ENCODE measurements at places on chromosomes 6 and 20.

DNA sequence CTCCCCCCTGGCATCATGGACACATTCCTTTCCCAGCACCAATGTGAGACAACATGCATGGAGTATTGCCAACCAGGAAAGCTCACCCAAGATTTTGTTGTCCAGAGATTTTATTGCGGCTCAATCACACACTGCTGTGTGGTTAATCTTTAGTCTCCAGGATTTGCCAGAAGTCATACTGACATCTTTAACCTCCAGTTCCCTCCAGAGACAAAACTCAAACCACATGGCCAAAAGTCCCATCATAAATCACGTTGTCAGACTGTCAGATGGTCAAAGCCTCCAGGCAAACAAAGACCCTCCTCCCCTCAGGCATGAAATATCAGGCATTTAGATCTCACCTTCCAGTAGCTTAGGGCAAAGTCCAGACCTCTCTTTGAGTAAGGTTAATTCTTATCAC lies 97.3 kb upstream of the OPRM1 start:
- no peak for DNase-seq

DNA sequence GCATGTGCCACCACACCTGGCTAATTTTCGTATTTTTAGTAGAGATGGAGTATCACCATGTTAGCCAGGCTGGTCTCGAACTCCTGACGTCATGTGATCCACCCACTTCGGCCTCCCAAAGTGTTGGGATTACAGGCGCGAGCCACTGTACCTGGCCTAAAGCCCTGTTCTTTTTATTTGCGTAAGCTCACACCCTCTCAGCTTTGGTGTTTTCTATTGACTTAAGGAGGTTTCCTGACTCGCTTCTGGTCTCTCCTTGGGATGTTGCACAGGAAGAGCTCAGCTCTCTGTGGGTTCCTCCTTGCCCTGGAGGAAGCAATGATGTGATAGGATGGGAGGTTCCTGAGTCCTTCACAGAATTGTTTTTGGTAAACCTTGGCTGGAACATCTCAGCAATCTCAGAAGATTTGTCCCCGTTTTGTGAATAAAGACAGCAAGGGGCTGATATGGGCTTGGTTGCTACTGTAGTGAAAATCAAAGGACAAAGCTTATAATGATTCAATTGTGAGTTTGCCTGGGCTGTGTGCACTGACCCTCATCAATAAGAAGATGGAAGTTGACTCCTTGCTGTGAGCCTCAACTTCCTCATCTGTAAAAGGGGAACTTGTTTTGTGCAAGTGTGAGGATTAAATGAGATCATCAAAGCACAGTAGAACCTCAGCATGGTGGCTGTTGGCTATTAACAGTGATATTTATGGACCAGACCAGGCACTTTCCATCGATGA lies 27.0 kb downstream of the TOX2 start:
- DNase-seq: peak; percentile 92

DNA sequence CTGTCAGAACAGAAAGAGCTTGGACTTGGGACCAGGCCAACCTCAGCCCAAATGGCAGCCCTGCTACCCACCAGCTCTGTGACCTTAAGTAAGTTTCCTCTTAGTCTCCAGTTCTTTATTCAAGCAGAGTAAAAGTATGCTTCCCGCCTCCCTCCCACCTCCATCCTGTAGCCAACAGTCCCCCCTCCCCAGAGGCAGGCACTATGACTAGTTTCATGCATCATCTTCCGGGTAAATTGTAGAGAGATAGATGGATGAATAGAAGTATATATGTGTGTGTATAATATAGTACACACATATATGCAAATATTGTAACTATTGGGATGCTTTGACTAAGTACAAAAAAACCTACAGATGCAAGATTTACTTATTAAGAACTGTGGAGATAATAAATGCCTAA lies 39.5 kb upstream of the B4GALT5 start:
- DNase-seq: no peak

- DNase-seq: no peak
Measured at GRCh38 chr6:133705066-133705465, 183.8 kb upstream of the TCF21 start.

DNA sequence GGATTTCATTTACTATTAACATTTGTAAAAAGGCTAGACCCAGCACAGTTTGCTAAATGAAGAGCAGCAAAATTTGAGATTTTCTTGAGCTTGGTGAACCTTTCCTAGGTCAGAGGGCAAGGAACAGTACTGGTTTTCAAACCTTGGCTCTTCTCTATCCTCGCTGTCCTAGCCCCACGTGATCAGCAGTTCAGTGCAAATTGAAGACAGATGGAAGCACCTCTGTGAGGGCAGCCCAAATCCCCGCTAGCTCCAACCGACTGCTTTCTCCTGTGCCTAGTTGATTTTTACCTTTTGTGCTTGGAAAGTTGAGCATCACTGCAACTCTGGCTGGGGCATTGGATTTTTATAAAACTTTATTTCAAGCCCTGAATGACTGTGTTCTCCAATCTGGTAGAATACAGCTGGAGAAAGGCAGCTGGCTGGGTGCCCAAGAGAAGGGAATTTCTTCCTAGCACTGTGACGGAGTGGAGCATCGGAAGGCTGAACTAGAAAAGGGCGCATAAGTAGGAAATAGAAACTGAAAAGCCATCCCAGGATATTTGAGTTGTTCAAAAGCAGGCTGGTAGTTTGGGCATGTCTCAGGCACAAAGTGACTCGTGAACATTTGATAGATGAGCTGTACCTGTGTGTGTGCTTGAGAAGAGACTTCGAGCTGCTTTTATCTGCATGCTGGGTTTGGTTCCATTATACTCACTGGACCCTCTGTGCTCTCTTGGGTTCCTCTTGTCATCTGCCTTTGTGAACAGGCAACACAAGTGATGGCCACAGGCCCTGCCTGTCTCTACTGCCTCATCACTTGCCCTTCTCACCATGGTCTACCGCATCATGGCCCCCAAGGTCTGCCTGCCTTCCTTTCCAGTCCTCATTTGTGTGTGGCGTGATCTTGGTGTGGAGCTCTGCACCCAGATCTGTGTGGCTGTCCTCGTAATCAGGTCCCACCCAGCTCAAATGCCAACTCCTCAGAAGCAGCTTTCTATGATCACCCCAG lies 2.3 kb downstream of the RNF114 start:
- no peak for DNase-seq

GRCh38 chr6:82142524-82142923 lies 105.0 kb downstream of the IBTK start:
- DNase-seq: no peak

- no peak for DNase-seq
Measured at GRCh38 chr6:22064558-22064957, 232.3 kb downstream of the PRL start.

DNA sequence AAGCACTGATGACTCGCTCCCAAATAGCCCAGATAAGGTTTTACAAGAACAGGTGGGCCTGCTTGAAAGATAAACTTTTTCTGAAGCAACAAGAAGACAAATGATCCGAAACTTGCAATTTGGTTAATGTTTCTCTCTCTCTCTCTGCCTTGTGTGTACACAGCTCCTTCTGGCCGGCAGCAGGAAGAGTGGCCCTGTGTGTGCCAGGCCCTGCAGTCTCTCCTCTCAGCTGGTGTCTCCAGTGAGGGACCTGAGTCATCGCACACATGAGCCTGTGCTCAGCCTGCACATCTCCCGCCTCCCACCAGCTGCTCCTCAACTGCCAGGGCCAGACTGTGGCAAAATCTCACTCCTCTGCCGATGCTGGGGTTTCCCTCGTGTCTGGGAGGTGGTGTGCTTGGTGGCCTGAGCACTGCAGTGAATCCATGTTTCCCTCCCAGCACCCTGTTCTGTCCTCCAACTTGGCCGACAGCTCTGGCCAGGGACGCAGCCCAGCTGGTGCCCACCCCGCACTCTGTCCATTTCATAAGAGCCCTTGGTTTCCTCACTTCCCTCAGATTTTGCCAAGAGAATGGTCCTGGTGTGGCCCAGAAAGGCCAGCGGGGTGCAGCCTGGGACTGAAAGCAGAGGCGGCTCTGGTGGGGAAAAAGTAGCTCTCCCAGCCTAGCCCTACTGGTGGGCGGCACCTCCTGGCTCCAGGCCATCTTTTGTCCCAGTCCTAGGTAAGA lies 49.4 kb downstream of the ERMARD start:
- peak; percentile 84 for DNase-seq

GRCh38 chr6:126127659-126128058 lies 141.3 kb downstream of the TRMT11 start:
- peak; percentile 15 for DNase-seq

- DNase-seq: peak; percentile 50
Measured at GRCh38 chr20:50510706-50511542, 741 bp downstream of the PTPN1 start.

GRCh38 chr20:50126662-50127061 lies 13.7 kb upstream of the UBE2V1 start:
- DNase-seq: no peak

DNA sequence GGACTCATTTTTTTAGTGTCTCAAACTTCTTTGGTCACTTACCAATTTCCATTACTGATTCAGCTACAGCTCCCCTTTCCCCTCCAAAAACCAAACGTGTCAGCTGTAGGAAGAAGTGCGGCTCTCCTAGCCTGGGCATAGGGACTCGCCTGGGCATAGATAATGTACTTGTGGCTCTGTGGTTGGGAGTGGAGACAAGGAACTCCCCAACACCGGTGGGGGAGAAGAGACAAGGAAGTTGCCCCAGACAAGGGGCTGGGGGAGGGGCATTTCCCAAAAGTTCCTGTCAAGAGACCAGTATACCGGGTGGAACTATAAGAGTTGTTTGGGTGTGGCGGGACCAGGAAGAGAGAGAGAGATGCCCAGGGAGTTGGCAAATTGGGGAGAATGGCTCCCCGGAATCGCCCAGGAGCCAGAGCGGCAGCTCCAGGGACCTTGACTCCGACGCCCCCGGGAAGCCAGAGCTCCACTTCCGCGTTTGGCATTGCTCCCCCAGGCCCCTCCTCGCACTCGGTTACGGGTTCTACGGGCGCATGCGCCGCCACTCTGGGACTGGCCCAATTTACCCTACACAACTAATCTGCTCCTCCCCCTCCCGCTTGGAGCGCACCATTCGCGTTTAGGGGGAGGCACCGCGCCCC lies 871 bp upstream of the ZFAND3 start:
- DNase-seq: peak; percentile 99

DNA sequence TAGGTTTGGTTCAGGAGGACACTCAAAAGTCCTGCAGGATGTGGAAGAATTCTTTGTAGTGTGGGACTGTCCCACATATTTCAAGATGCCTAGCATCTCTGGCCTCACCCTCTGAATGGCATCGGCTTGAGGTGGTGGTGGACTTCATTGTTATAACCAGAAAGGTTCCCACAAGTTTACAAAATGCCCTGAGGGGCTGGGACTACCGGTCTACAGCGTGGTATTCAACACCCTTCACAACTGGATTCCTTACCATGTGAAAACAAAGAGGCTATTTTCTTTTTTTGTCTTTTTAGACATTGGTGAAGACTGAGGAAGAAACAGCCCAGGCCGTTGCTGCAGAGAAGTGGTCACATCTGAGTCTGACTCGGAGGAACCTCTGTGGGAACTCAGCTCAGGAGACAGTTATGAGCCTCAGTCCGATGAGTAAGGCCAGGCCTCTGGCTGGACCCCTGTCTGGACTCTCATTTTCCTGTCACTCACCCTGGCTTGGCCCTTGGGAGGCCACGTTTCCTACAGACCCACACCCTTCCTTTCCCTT lies 15.2 kb downstream of the PGBD1 start:
- no peak for DNase-seq

GRCh38 chr6:170347091-170347490 lies 40.5 kb downstream of the FAM120B start:
- DNase-seq: no peak

GRCh38 chr6:43276577-43277305 lies 21.3 kb upstream of the SLC22A7 start:
- DNase-seq: no peak

GRCh38 chr6:120588424-120588823 lies 745.9 kb downstream of the TBC1D32 start:
- DNase-seq: no peak

- no peak for DNase-seq
Measured at GRCh38 chr20:7146552-7147219, 379.2 kb downstream of the BMP2 start.
